NCI-H774 (cell line): ENCODE measurements at places on chromosomes 3 and 15.

DNA sequence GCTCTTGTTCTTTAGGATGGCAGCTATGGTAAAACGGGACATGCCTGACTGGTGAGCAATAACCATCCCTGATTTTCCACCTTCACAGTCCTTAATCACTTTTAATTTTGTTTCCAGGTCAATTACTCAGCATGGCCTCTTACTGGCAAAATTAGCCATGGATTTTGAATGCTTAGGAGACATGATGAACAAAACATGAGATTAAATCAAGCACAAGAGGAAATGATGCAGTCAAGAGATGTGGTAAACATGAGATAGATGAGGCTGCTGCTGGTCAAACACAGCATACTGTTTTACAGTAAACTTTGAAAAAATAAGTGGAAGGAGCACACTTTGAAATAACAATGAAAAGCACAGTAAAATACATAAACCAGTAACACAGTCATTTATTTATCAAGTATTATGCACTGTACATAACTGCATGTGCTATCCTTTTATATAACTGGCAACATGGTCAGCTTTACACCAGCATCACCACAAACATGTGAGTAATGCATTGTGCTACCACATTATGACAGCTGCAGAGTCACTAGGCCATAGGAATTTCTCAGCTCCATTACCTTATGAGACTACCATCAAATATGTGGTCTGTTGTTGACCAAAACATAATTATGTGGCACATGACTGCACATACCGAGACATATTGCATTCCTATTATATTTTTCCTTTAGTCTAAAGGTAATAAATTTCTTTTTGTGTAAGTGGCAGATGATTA lies 30.1 kb upstream of the ZNF502 start:
- no peak for DNase-seq

GRCh38 chr3:188431553-188431952 lies 277.6 kb downstream of the LPP start:
- no peak for DNase-seq

GRCh38 chr3:152349392-152349791 lies 80.7 kb downstream of the MBNL1 start:
- no peak for DNase-seq

GRCh38 chr3:123397050-123397590 lies 51.8 kb downstream of the ADCY5 start:
- no peak for DNase-seq

DNA sequence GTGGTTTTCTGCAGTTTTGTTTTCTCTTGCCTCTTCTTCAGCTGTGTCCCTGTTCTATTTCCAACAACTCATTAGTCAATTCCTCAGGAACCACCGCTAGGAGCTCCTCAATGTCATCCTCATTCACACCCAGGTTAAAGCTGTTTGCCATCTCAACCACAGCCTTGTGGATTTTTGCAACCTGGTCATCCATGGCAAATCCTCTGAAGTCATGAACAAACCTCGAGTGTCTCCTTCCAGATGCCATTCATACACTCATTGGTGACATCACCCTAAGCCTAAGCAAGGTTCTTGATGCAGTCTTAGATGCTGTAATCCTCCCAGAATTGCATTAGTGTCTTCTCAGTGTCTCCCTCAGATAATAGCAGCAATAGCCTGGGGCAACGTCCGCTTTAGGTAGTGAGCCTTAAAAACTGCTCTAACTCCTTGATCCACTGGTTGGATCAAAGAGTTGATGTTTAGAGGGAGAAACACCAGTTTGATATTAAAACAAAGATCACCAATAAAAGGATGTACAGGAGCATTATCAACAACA lies 31.5 kb upstream of the ZNF502 start:
- DNase-seq = no peak

DNA sequence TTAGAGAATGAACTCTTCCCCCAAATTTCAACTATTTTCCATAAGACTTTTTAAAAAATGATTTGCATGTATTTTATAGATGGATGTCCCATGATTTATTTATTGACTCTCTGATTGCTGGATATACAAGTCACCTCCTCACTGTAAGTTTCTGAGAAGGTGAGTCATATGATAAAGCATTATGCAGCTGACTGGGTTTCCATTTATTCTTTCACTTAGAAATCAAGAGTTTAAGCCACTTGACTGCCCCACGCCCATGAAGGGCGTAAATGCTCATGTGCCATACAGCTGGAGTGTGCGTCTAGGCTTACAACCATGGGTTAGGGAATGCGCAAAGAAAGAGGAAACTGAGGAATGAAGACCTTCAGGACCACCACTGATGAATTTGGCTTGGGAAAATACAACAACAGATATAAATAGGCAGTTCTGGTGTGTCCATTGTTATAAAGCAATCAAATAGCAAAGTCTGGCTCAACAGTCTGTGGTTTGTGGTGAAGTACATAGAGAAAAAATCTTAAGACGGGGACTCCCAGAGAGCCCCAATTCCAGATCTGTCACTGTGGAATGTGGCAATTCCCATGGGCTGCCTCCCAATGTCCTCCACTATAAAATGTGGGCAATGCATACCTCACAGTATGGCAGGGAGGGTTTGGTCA lies 20.3 kb downstream of the SLCO2A1 start:
- DNase-seq = no peak

DNA sequence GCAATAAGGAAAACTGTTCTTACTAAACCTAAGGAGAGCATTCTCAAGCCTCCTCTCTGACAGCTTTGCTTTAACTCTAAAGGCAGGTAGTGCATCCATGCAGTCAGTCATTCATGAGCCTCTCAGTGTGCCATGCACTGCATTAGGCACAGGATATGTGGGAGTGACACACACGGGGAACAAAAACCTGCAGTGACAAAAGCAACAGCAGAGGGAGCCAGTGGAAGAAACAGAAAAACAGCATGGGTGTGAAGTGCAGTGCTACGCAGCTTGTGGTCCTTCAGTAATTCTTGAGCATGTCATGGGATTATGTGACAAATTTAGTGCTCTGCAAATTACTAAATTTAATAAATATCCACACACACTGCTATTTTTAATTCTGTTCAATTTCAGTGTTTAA lies 230.7 kb downstream of the BBX start:
- peak; percentile 21 for DNase-seq

DNA sequence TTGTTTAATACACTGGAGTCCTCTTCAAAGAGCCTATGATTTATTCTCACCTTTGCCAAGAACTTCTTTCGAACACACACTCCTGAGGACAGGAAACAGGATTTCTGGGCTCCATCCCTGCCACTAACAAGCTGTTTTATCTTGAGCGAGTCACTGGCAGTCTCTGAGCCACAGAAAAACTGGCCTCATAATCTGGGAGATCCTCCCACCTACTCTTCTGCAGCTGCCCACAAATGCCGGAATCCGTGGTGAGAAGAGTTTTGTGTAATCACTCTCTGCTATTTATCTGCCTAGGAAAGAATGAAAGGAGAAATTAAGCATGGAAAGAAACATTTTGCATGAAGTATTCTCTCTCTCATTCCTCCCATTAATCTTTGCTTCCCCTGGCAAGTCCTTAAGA lies 172.0 kb upstream of the TRIM42 start:
- DNase-seq = no peak
